Activated naive CD4-positive, alpha-beta T cell (primary cell): ENCODE measurements at places on chromosomes 12 and 14.

DNA sequence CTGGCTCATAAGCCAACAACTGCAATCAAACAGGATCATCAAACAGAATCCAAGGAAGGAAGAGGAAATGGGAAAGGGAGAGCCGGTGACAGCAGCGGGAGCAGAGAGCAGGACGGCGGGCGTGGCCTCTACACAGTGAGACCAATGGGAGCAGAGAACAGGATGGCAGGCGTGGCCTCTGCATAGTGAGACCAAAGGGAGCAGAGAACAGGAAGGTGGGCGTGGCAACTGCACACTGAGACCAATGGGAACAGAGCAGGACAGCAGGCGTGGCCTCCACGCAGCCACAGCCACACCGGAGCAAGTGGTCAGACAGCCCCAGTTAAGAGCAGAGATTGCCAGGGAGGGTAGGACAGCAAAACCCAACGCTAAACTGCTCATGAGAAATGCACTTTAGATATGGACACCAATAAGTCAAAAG, 16.4 kb downstream of the LRCOL1 start:
- DNase-seq: no peak

- DNase-seq: no peak
Measured at GRCh38 chr14:74275241-74275841, 27.4 kb downstream of the ABCD4 start.

GRCh38 chr12:110821917-110822316, 24.9 kb upstream of the CCDC63 start:
- no peak for DNase-seq

DNA sequence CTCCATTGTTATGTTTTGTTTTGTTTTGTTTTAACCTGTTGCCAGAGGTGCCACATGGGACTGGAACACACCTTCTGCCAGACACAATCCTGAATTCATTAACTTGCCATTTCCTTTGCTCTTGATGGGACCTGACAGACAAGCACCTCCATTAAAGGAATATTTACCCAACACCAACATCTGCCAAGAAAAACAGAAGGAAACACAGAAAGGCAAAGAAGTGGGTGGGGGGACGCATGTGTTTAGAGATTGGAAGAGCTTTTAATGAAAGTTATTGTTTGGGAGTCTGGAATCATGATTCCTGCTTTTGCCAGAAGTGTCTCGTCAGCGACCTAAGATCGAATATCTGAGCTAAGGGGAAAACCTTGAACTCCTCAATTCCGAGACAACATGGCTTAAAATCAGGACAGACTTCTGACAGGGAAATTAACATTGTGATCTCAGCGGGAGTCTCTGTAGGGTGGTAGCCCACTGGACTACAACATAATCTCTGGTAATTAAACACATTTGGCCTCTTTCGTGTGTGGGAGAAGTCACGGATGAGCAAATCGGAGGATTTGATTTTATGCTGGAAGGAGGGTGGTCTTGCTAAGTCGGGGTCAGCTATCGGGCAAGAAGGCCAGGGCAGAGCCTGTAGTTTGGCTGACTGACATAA, 210.4 kb upstream of the FAR2 start:
- DNase-seq: no peak

- no peak for DNase-seq
Measured at GRCh38 chr14:51774209-51774608, 86.2 kb upstream of the GNG2 start.

DNA sequence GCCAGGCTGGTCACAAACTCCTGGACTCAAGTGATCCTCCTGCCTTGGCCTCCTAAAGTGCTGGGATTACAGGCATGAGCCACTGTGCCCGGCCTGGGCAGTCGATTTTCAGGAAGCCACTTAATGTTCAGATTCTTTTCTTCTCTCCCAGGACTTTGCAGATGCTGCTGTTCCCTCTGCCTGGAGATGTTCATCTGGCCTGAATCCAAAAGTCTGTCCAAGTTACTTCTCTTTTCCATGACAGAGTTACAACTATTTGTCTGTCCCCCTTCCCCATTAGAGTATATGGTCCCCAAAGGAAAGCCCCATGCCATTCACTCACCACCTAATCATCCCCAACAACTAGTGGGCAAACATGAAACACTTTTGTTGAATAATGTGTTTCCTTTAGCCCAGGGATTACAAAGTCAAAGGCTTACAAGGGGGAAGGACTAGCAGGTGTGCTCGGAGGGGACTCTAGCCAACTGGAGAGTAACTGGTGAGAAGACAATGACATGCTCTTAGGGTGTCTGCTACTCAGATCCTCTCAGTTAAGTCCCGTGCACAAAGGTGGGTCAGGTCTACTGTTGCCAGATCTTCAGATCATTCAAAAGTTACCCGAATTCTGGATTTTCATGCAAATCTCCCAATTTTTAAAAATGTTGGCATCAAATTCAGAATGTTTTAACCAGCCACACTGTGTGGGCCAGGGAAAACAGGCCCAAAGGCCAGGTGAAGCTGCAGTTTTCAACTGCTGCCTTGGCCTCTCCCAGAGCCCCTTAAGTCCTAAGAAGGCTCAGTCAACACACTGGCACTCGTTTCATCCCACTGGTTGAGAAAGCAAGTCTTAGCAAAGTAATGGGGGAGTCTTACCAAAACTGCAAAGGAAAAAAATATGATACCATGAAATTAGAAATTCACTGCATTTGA, 29.6 kb downstream of the NUDT4 start:
- DNase-seq: no peak

DNA sequence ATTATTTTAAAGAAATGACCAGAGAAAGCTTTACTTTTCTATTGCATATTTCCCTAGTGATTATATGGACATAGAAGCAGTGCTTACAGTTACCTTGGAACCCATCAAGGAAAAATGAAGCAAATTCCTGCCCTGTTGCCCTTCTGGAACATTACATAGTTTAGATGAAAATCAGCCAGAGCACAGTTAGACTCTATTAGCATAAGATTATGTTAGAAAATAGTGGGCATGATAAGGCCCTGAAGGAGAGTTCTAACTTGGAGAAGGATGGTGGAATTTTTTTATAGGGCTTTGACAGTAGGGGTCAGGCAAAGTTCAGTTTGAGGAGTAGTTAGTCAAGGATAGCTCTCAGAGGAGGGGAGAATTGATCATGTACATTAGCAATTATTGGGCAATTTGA, 74.3 kb downstream of the FUT8 start:
- DNase-seq: no peak

GRCh38 chr14:70726651-70727375, 82.5 kb downstream of the MAP3K9 start:
- no peak for DNase-seq

GRCh38 chr12:117481470-117481869, 120.0 kb upstream of the NOS1 start:
- no peak for DNase-seq

DNA sequence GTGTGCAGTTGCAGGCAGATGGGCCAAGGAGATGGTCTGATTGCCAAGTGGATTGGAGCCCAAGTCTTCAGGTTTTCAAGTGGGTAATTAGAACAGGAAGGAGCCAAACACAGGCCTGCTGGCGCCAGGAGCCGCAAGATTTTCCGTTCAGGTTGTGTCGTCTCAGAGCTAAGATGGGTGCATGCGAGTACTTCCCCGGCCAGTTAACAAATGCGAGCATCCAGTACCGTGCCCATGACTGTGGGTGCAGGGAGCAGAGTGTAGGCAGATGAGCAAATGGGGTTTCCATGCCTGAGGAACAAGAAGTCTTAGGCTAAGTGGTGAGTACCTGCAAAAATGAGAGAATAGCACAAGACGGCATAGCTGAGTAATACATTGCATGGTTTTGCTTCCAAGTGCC, 90.5 kb downstream of the CHST11 start:
- no peak for DNase-seq

- DNase-seq: no peak
Measured at GRCh38 chr14:104758981-104759969, 6.3 kb downstream of the SIVA1 start.

GRCh38 chr12:32587581-32588495, 91.3 kb upstream of the DNM1L start:
- DNase-seq: no peak

DNA sequence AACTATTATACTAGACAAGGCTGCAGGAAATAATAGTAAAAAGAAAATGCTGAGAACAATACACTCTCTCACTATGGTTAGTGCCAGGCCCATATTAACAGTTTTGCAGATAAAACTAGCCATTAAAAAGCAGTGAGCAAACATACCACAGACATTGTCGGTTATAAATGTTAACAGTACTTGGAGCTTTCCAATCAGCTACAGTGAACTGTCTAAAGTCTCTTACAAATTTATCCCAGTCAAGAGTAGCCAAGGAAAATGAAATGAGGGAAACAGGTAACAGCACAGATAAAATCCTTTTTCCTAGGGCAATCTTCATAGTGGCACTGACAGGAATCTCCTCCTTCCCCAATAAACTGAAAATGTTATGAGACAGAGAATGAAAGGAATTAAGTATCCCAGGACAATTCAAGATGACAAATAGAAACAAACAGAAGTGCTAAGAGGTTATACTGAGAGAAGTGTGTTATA, 30.8 kb downstream of the PAWR start:
- DNase-seq: no peak

DNA sequence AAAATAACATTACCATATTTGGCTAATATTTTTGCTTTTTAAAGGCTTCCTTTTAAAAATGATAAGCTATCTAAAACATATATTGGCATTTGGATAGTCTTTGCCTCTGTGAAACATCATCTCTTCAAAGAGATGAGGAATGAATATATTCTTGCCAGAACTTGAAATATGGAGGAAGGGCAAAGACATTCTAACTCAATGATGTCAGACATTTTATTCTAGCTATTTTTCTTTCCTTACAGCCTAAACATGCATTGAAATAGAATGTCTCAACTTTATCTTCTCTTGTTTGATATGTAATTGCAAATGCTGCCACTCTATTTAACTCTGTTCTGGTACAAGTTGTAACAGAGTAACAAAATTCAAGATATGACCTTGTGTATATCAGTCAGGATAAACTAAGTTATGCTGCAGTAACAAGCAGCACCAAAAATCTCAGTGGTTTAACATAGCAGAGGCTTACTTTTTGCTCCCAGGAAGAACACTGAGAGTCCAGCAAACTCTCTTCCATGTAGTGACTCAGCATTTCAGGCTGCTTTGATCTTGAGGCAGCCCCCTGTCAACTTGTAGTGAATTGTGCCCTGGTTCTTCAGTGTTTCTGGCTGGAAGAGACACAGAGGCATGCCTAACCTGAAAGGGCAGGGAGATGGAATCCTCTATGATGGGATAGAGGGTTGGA, 11.0 kb downstream of the IRAK3 start:
- DNase-seq: no peak

DNA sequence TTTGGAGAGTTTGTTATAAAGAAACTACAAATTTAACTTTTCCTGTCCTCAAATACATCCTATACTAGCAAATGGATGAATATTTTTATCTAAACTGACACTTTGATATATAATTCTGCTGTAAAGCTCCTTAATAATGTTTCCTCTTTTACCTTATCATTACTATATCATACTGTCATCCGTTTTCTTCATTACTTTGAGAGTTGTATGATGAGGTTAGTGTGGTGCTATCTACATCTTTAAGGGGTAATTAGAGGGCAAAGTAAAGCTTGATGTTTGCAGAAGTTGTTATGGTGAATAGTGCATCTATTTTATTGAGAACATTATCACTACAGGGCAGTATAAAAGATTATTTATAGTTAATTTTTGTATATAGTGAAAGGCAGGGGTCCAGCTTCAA, 36.1 kb downstream of the LIN7A start:
- no peak for DNase-seq

- DNase-seq: no peak
Measured at GRCh38 chr12:93614917-93615596, 42.6 kb downstream of the SOCS2 start.

- DNase-seq: no peak
Measured at GRCh38 chr12:96549341-96549740, 60.0 kb downstream of the CFAP54 start.

- no peak for DNase-seq
Measured at GRCh38 chr14:78345131-78345744, 175.1 kb downstream of the NRXN3 start.

- no peak for DNase-seq
Measured at GRCh38 chr12:109715310-109716091, 1.9 kb downstream of the FAM222A start.

GRCh38 chr12:130117701-130118100, 44.6 kb upstream of the FZD10 start:
- no peak for DNase-seq

DNA sequence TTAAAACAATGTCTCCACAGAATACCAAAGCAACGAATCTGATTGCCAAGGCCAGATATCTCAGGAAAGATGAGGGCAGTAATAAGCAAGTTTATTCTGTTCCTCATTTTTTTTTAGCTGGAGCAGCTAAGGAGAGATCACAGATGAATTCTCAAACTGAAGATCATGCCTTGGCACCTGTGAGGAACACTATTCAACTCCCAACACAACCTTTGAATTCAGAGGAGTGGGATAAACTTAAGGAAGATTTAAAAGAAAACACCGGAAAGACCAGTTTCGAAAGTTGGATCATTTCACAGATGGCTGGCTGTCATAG, 994 bp downstream of the PRORP start:
- DNase-seq: no peak

DNA sequence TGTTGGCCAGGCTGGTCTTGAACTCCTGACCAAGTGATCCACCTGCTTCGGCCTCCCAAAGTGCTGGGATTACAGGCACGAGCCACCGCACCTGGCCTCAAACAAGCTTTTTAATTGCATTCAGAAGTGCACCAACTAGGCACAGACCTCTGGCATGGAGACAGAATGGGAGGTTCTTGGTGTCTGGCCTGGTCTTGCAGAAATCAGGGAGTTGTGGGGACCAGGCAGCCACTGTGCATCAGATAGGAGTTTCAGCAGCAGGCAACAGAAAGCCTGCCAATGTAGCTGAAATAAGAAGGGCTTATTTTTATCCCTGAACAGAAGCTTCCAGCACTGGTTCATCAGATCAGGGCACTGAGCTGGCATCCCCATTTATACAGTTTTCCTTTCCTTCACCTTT, 22.2 kb upstream of the TCL1B start:
- no peak for DNase-seq

GRCh38 chr12:52321418-52321817, 220 bp upstream of the KRT83 start:
- DNase-seq: no peak

- DNase-seq: no peak
Measured at GRCh38 chr12:43692064-43692463, 66.5 kb downstream of the PUS7L start.

GRCh38 chr12:50065726-50066310, 8.4 kb downstream of the ASIC1 start:
- no peak for DNase-seq

GRCh38 chr14:34722723-34723545, 8.5 kb upstream of the CFL2 start:
- DNase-seq: no peak

- no peak for DNase-seq
Measured at GRCh38 chr12:34108405-34108803, 86.1 kb downstream of the ALG10 start.

DNA sequence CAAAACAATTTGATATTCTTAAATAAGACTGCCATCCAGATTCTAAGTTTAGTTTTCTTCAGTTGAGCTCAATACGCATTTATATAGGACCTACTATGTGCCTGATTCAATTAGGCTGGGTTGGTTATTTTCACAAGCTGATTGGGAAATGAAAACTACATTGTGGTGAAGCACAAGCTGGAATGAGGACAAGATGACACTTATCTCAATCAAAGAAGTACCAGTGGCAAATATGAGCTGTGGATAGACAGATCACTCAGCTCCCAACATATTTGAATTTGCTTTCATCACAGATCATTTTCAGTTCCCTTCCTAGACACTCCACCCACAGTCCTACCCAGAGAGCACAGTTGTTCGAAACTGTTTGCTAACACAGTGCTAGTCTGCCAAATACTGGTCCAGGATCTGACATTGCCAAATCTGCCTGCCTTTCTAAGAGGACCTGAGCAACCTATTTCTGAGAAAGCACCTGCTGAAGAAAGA, 74.7 kb downstream of the LLPH start:
- no peak for DNase-seq
